Central memory CD4-positive, alpha-beta T cell (primary cell): ENCODE measurements at places on chromosomes 12 and 14.

- no peak for DNase-seq
Measured at GRCh38 chr14:102545461-102546265, 36.1 kb upstream of the ANKRD9 start.

DNA sequence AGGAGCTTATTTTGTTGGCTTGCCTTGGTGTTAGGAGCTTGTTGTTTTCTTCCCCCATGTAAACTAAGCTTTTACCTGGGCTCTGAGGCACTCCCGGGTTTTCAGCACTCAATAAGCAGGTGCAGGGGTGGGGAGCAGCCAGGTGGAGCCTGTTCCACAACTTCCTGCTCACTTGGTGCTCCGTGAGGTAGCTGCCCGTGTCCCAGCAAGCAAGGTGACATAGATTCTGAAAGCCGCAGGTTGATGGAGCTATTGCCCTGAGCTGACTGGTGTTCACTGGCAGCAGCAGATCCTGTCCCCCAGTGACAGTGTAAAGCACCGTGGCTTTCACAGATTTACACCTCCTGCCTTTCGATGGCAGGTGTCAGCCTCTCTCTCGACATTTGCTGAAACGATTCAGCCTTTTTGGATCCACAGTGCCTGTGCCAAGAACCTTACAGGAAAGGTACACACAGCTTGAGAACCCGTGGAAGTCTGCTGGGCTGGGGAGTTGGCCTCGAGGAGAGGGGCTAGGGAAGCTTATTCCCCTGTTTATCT lies 295.7 kb upstream of the FKBP4 start:
- DNase-seq, result no peak

DNA sequence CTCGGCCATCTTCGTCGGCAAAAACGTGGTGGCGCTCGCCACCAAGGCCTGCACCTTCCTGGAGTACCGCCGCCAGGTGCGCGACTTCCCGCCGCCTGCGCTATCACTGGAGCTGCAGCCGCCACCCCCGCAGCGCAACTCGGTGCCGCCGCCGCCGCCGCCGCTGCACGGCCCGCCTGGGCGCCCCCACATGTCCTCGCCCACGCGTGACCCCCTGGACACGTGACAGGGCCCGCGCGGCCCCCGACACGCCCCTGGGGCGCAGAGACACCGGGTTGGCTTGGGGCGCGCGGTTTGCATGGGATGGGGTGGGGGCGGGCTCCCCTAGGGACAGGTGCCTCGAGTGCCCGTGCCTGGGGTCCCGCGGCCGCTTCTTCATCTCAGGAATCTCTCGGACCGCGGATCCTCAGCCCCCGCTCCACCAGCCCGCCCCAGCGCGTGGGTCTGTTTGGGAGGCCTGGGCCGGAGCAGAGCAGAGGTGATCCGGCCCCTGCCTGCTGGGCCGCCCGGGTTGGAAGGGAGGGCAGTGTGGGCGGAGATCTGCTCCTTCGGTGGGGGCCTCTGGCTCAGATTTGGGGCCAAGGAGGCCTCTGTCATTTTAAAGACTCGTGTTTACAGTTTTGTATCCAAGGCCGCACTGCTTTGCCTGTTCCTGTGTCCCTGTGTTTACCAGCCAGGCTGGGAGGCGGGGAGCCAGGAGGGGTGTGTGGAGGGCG lies 3.3 kb downstream of the TMEM121 start:
- peak; percentile 42 for DNase-seq

DNA sequence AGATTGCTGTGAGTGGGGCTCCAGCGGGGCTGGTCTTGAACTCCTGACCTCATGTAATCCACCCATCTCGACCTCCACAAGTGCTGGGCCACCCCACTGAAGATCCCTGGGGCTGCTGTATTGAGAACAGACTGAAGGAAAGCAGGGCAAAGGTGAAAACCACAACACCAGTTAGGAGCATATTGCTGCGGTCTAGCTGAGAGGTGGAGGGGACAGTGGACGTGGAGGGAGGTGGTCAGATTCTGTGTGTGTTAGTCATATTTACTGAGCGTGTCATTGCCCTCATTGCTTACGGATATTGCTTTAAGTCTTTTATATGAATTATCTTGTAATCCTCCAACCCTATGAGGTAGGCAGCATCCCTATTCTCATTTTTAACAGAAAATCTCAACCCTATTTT lies 69.0 kb upstream of the OVCH1 start:
- no peak for DNase-seq

- DNase-seq, result peak; percentile 51
Measured at GRCh38 chr12:106248846-106249371, 1.1 kb upstream of the CKAP4 start.
